ENCODE measurements at places on chromosomes 16 and 17.

GRCh38 chr16:24977678-24978075, 37.5 kb downstream of the ARHGAP17 start:
- no peak for DNase-seq

DNA sequence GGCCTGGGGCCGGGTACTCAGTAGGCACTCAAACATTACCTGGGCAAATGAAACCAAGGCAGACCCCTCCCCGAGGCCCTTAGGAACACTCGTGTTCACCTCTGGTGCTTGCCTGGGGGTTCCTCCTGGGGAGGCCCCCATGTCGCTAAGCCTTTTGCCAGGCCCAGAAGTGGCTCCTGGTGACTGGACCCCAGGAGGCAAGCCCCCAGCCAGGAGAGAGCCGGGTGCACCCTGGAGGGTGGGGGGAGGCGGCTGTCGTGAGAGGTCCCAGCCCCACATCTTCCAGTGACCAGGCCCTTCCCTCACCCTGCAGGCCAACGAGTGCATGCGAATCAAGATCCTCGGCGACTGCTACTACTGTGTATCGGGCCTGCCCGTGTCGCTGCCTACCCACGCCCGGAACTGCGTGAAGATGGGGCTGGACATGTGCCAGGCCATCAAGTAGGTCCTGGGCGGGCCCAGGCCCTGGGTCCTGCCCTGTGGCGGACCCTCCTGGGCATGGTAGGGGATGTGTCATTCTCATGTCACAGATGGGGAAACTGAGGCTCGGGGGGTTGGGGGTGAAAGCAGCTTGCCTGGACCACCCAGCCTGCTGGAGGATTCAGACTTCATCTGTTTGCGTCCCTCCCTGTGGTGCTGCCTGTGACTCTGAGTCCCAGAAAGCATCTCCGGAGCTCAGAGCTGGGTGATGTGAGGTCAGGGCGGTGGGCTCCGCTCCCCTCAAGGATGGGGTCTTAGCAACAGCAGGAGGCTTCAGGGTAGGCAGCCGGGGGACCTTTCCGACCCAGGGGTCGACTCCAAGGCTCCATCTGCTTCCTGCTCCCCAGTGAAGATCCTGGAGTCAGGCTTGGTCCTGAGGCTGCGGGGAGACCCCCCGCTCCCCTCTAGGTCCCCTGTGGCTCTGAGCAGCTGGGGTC, 32.5 kb downstream of the ADCY7 start:
- no peak for DNase-seq

DNA sequence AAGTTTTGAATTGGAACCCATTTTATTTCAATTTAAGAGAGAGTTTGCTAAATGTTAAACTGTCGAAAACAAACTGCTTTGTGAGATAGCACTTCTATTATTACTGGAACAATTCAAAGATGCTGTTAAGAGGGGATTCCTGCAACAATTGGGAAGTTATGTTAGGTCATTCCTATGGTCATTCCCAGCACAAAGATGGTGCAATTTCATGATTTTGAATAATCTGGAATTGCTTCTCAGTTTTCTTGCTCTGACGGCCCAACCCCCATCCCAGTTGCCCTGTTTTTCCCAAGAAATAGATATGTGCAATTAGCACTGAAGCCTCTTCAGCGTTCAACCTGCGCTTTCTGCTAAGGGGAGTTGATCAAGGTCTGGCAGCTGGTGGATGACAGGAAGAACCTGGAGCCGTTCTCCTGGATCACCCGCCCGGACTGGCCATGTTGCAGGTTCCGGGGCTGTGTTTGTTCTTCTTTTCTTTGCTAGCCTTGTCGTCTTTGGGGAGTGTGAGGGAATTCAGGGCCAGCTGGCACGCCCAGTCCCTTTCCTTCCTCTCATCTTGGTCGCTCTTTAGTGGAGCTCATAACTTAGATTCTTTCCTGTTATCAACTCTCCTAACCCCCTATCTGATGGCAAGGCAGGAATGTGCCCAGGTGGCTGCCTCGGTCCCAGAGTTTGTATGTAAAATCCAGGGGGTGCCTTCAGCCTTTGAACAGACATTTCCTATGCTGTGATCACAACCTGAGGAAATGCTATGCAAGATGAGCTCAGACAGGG, 29.0 kb upstream of the IRF8 start:
- DNase-seq = no peak

DNA sequence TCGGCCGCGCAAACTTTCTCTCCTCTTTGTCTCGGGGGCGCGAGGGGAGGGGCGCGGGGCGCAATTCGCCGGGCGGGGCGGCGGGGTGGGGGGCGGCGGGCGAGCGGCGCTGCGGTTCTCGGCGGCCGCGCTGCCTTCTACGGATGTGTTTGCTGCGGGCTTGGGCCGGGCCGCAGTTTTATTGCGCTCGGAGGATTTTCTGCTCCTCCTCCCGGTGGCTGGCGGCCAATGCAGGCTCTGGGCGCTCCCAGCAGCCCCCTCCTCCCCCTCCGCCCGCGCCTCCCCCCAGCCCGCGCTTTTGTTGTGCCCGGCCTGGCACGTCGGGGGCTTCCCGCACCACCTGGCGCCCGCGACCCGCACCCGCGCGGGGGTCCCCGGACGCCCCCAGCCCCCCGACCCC, at the start of gene TIMP2:
TIMP2 (minus strand) TSS at position 154 of the 400 bp plus-strand sequence. CDS start 299 bp downstream, outside the sequence.
- peak; percentile 89 for DNase-seq

GRCh38 chr16:88535191-88535856, 34.9 kb upstream of the ZC3H18 start:
- no peak for DNase-seq

- no peak for DNase-seq
Measured at GRCh38 chr16:49179714-49180330, 101.8 kb downstream of the CBLN1 start.

DNA sequence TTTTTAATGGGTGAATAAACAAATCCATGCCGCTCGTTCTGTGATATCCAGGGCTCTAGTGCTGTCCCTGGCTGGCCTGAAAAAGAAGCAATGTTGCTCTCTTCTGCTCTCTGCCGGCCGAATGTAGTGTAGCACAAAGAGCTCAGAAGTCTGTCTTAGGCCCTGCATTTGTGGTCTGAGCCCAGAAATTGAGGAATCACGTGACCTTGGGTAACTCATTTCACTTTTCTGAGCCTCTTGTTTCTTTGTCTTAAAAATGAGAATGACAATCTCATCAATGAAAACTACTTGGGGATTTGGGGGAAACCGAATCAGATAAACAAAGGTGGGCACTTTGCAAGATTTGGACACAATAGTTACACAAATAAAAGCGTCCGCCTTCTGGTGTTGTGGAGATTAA, 381.6 kb upstream of the ASIC2 start:
- peak; percentile 68 for DNase-seq

DNA sequence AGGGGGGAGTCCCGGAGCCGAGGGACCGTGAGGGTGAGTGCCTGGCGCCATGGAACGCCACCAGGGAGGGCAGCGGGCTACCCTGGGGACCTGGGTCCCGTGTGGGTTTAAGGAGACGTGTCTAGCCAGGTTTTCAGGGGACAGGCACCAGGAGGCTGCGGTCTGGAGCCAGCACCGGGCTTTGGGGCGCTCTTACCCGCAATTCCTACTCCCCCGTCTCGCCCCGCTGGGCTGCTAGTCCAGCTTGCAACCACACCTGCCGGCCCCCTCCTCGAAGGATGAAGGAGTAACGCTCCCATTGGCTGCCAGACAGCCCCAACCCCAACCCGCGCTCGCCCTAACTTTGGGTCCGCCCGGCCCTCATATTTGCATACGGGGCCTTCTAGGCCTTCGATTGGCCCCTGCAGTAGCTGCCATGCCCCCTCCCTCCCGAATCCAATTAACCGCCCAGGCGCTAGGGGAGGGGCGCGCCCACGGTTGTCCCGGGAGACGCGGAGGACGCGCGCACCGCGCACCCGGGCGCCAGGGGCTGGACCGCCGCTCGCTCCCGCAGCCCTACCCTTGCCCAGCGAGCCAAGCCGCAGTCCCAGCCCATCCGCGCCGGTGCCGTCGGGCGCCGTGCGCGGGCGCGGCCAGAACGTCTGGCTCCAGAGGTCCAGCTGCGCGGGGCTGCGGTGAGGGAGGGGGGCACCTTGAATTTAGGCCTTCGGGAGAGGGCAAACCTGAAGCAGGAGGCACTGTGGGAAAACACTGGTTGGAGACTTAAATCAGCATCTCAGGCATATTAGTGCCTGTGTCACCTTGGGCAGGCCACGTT, at the start of gene TTLL6:
TTLL6 (minus strand) TSS at position 456 of the 817 bp plus-strand sequence; CDS start at position 299, 157 bp downstream.
- DNase-seq = peak; percentile 64

DNA sequence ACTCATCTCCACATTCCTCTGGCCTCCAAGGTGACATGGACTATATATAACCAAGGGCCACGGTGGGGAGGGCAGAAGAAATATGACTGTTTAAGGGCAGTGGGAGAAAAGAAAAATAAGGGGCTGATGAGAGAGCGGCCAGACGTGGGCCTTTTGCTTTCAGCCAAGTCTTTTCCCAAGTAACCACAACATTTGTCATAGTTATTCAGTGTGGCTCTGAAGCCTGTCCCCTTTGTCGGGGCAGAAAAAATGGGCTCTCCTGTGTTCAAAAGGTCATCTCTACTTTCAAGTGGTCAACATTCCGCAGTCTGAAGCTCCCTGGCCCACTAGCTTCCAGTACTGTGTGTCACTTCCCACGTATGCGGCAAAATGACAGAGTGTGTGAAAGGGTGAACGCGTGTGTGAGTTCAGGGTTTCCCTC, 245.4 kb downstream of the NTN1 start:
- no peak for DNase-seq

GRCh38 chr17:979539-980405, at the start of gene NXN:
TSS of gene NXN (minus strand) at chr17:979776.
- peak; percentile 80 for DNase-seq

DNA sequence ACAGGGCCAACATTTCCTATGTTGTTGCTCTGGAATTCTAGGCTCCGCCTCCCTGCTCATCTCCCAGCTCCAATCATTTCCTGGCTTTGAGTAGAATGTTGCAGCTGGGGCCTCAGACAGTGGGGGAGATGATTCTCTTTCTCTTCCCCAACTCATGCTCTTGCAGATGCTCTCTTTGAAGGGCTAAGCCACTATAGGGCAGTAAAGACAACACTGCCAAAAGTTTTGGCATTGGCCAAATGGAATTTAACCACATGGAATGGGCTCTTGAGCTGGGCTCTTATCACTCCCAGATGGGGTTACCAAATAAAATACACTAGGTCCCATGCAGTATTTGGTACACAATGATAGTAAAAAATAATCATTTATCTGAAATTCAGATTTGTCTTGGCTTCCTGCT, 19.6 kb upstream of the EFCAB13 start:
- no peak for DNase-seq

DNA sequence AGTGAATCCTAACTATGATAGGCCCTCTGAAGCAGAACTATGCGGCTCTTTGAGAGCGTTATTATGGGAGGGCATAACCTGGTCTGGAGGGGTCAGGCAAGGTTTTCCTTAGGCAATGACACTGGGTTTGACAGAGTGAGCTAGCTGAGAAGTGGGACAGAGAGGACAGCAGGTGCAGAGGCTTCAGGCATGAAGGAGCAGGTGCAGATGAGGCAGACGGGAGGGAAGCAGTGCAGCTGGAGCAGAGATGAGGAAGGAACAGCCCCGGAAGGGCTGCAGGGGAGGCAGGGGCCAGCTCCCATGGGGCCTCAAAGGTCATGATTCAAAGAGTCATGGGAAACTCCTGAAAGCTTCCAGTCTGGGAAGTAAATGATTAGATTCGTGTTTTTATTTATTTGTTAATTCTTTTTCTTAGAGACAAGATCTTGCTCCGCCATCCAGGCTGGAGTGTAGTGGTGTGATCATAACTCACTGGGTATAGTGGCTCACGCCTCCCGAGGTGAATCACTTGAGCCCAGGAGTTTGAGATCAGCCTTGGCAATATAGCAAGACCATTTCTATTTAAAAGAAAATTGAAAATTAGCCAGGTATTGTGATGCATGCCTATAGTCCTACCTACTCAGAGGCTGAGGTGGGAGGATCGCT, 5.4 kb downstream of the MARCHF10 start:
- DNase-seq = no peak

GRCh38 chr16:23026784-23027362, 122.4 kb downstream of the USP31 start:
- no peak for DNase-seq

DNA sequence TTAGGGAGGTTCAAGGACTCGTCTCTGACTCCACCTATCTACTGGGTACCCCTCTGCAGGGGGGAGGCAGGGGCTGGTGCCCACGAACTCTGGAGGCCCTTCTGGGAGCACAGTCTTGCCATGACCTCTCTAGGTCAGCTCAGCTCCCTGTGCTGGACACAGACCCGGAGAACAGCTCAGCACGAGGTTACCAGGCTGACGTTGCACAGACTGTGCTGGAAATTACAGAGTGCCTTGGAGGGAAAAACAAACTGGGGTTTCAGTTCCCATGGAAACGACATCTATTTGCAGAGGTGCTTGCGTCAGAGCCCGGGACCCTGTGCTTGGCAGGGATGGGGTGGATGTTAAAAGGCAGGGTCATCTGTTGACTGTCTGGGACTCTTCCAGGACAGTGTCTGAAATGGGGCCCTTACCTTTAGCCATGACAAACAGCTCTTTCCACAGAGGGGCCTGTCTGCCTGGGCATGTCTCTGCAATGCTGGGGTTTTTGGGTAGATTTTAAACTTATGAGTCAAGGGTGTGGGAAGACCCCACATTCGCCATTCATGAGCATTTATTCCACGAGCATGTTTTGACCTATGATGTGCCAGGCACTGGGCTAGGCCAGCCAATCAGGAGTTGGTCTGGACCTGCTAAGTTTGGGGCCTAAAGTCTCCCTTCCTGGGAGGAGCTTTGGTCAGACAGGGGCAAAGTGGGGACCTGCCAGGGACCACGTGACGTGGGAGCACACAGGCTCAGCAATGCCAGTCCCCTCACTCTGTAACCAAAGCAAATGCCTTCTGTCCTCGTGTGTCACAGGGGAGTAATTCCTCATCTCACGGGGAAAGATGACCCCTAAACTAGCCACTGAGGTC, 22.5 kb downstream of the CCR7 start:
- peak; percentile 80 for DNase-seq

- no peak for DNase-seq
Measured at GRCh38 chr17:72588961-72589360, 468.1 kb downstream of the SOX9 start.

DNA sequence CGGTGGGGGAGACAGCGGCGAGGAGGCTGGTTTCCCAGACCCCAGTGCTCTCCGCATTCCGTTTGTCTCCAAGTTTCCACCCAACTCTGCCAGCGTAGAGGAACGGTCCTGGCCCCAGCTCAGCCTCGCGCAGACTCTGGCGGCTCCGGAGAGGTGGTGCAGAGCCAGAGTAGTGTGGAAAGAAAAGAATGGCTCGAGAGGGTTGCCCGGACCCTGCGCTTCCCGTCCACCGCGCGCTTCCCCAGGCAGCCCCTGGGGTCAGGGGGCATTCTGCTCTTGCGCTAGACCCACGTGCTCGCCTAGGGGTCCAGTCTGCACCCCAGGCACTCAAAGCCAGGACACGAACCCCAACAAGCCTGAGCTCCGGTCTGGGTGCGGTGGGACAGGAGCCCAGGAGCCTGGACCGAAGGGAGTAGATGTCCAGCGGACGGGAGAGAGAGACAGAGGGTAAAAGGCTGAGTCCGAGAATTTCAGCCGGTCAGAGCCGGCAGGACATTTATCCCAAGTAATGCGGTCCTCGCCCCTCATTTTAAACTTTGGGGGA, 3.8 kb downstream of the PMP22 start:
- no peak for DNase-seq

- DNase-seq = no peak
Measured at GRCh38 chr17:82285141-82285540, 11.6 kb upstream of the CSNK1D start.

Data from tibial nerve (tissue), 4 donors.